ENCODE measurements at places on chromosomes 4 and X.

DNA sequence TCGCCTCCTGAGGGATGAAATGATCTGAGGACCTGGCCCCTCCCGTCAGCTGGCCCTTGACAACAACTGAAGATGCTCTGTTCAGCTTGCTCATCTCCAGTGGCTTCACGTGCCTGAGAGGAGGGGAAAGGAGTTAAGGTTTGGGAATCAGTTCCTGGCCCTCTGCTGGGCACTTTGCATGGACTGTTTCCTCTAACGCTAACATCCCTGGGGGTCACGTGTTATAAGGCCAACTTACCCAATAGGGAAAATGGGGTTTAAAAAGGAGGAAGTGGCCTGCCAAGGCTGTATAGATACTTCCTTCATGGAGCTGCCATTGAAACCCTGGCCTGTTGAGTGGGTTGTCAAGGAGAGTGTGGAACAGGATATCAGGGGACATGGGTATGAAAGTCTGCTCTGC is 65.6 kb downstream of the OR13H1 start:
- no peak for DNase-seq

DNA sequence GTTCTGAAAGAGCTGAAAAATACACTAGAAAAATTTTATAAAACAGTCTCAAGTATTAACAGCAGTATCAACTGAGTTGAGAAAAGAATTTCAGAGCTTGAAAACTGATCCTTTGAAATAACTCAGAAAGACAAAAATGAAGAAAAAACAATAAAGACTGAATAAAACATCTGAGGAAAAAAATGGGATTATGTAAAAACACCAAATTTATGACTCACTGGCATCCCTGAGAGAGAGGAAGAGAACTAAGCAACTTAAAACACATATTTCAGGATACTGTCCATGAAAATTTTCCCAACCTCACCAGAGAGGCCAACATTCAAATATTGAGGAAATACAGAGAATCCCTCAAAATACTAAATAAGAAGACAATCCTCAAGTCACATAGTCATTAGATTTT is 22.9 kb downstream of the PABPC4L start:
- DNase-seq = no peak

DNA sequence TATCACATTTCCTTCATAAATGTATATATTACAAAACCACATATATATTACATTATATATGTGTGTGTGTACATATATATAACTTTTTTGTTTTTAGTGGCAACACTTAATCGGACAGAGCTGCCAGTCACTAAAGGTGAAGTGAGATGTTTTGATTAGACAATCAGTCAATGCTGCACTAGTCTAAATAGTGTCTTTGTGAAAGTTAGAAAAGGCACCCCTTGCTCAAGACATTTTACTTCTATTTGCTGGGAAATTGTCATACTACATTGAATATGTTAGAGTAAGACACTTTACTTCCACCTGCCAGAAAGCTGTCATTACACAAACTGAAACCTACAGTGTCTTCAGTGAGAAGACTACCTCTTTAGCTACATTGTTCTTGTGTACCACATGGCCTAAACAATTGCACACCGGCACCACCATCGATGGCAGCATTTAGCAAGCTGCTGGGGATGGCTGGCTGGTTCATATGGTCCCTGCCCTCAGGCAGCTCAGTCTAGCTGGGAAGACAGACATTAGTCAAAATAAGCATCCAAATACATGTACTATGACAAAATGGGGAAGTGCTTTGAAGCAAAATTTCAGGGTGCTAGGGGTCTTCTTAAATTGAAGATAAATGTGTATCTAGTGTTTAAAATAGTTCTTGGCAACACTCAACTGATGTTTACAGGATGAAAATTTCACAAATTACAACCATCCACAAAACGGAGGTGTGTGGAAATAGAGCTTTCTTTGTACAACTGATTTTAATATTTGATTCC is 148.1 kb upstream of the GATB start:
- DNase-seq = no peak

DNA sequence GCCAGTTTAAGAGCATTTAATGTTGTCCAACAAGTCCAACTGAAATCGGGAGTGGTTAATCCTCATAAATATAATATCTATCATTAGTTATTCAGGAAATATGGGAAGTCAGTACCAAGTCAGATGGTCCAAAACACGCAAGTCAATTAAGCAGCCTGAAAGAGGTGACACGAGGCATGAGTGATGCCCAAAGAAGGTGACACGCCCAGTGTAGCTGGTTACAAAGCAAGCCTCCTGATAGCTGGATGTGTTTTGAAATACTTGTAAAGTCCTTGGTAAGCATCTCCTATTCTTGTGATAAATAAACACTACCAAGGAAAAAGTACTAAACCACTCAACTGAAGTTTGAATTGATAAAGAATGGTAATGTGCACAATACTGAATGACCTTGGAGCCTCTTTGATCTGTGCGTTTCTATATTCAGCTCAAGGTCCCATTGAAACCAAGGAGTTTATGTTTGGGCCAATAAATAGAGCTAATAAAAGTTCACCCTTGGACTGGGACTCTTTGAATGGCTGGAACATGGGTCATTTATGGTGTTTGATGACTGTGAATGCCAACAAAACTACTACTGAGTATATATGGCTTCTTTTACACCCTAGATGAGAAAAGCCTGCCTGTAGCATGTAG is 93.2 kb upstream of the KLF3 start:
- DNase-seq = no peak

DNA sequence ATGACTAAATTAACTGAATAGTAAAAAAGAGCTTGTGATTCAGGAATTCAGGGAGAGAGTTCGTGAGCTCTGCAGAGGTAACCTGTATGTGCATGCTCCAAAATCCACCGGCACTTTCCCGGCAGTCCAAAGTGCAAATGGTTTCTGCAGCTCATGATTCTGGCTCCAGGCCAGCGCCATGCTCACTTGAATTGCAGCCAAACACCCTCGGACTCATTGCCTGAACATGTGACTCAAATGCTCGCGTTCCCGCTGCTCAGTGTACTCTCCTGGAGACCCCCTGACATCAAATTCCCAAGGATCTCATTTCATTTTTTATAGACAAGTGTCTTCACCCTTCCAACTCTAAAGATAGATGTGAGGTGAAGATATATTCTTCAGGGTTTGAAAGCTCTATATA is 44.1 kb upstream of the SH3RF1 start:
- DNase-seq = no peak

GRCh38 chr4:189988877-189989431 is 38.1 kb downstream of the FRG2 start:
- no peak for DNase-seq

DNA sequence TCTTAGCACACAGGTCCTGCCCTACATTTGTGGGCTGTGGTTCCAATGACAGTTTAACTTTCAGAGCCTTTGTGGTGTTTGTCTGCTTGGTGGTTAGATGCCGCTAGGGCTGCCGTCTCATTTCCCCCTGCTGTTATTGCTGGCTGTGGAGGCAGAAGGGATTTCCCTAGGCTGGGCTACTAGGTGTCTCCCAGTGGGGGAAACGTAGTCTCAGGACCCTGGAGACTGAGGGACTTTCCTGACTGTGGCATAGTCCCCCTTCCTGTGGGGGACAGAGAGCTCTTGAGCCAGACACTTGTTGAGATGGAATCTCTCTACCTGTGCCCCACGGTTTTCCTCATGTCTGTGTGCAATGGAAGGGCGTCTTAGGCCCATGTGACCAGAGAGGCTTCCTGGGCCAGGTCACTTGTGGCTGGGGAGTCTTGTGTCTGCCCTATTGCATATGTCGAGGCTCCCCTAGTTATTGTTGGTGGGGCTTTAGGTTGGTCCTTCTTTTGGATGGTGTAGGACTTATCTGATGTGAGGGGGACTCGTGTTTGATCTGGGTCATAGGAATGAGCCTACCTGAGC is 68.2 kb downstream of the ARHGAP10 start:
- DNase-seq = peak; percentile 27

DNA sequence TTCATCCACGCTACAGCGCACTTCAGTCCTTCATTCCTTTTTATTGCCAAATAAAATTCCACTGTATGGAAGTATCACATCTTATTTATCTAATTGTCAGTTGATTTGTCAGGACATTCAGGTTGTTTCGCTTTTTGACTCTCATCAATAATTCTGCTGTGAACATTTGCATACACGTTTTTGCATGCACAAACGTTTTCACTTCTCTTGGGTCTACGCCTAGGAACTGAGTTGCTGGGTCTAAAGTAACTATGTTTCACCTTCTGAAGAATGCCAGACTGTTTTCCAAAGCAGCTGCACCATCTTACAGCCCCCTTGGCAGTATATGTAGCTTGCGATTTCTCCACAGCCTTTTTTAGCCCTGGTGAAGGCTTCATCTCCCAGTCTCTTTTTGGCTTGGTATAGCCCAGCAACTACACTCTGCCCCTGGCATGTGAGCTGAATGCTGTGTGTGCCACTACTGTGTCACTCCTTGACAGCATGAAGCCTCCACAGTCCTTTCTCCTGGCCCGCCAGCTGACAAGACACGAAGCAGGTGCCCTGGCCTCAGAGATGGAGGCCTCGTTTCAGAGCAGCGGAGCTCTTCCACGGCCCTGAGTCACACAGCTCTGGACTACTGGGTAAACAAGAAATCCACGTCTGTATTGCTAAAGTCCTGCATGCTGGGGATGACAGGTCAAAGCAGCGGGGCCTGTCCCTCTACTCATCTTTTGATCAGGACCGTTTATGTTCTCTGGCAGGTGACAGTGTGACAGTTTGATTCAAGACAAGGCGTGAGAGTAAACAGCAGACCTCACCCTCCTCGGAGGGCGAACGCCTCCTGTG is 75.5 kb downstream of the NSUN7 start:
- DNase-seq = no peak

DNA sequence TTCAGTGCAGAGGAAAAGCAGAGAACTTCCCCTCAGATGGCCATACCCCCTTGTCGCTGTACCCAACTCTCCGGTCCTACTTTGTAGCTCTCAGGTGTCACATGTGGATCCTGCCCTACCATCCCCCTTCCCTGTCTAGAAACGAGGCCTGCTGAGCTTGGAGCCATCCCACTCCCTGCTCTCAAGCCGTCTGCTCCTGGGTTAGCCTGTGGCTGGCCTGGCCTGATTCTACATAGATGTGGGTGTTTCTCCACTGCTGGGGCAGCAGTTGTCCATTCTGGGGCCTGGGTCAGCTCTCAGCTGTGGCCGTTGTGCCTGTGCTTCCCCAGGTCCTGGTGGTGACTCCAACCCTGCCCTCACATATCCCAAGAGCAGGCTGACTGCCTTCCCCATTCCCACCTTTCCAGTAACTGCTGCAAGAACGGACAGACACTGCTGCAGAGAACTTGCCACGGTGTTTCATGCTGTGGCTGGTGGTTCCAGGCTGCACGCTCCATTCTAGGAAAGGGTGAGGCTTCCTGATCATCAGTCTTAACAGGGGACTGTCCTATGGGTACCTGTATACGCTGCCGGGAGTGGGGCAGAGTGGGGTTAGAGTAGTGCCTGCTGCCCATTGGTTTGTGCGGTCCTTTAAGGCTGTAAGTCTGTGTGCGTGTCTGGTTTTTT is 3.6 kb downstream of the IL9R start:
- DNase-seq = no peak

DNA sequence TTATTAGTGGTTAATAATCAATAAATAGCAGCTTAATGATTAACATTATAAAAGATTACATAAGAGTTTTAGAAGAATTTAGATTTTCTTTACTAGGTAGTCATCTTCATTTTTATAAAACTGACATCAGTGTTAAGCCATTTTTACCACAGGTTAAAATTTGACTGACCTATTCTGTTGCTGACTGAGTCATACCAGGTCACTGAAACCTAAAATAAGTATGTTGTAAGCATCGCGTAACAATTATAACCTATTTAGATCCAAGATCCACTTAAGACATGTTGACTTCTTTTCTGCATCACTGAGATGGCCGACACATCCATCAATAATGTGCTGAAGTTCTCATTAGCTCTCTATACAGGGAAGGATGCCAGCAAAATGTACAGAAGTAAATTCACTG is 36.7 kb downstream of the ARX start:
- no peak for DNase-seq

GRCh38 chr4:36325499-36325898 is 44.1 kb downstream of the DTHD1 start:
- peak; percentile 14 for DNase-seq

DNA sequence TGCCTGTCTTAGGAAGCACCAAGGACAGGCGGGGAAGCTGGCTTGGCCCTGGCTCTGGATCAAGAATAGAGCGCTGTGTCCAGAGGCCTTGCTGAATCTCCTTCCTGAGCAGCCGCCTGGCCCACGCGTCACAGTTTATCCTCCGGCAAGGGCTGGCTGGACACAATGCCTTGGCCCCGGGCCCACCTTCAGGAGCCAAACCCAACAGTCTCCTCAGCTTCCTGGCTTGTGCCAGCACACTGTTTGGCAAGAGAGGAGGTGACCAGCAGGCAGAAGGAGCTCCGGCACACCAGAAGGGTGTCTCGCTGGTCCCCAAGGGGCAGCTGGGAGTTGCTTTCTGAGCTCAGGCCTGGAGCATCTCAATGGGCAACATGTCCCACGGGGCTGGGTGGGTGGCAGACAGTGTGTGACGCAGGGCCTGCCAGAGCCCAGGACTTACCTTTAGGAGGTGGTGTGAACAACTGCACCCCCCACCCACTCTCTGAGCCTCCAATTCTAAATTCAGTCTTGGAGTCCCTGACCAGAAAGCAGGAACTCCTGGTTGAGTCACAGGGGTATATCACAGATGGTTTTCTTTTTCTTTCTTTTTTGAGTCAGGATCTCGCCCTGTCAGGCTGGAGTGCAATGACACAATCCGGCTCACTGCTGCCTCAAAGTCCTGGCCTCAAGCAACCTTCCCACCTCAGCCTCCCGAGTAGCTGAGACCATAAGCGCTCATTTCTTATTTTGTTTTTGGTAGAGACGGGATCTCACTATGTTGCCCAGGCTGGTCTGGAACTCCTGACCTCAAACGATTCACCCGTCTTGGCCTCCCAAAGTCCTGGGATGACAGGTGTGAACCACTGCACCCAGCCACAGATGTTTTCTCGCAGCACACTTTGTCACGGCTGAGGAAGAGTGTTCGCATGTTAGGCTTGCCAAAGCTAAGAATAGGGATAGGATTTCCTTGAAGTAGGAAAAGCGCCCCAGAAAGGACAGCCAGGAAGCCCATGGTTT is 361.2 kb downstream of the BCOR start:
- no peak for DNase-seq

DNA sequence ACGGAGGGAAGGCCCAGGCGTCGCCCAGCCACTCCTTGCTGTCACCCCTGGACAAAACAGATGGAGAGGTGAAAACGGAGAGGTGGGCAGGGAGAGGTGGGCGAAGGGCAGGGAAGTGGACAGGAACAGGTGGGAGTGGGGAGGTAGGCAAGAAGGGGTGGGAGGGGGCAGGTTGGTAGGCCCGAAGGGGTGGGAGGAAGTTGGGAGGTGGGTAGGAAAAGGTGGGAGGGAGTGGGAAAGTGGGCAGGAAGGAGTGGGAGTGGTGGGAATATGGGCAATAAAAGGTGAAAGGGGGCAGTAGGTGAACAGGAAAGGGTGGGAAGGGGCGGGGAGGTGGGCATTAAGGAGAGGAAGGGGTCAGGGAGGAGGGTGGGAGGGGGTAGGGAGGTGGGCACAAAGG is 9.0 kb upstream of the MAGEC1 start:
- no peak for DNase-seq
